CD4-positive, alpha-beta memory T cell (primary cell): ENCODE measurements at places on chromosomes 3 and 15. TPM values are rescaled to one million over a fixed set of nuclear protein-coding genes. Genes with fewer than 3 reads are reported as not detected.

C3orf22 gene
- not detected for polyA plus RNA-seq

KLHL40 gene
- not detected for polyA plus RNA-seq

TMEM108 gene
- not detected for polyA plus RNA-seq

CHRFAM7A gene
- not detected for polyA plus RNA-seq

DNA sequence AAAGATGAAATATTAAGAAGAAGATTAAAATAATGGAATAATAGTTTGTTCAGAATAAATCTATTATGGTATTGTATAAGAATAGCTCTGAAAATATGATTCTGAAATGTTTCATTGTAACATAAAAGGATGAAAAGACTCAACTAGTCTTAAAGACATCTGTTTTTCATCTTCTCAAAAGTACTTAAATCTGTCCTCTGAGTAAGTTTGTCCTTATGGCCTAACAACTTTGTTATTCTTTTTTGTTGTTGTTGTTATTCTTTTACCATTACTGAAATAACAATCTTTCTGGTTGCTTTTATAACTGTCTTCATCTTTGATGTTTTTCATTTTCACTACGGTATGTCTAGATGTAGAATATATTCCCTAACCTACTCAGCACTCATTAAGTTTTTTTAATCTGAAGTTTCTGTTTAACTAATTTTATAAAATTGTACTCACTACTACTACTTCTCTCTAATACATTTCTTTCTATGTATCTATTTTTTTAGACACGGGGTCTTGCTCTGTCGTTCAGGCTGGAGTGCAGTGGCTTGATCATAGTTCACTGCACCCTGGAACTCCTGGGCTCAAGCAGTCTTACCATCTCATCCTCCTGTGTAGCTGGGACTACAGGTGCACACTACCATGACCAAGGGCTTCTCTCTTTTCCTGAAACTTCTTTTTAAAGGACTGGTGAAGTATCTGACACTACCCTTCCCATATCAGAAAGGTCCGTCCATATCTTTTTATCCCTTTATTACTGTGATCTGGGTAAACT is 240.7 kb downstream of the PCCB start:
- no peaks in the 10 kb centered on the region for H3K36me3 ChIP-seq
- H3K4me1 ChIP-seq = no peaks in the 10 kb centered on the region
- no peak overlapping the region for H3K4me3 ChIP-seq
- DNase-seq = no peak

DNA sequence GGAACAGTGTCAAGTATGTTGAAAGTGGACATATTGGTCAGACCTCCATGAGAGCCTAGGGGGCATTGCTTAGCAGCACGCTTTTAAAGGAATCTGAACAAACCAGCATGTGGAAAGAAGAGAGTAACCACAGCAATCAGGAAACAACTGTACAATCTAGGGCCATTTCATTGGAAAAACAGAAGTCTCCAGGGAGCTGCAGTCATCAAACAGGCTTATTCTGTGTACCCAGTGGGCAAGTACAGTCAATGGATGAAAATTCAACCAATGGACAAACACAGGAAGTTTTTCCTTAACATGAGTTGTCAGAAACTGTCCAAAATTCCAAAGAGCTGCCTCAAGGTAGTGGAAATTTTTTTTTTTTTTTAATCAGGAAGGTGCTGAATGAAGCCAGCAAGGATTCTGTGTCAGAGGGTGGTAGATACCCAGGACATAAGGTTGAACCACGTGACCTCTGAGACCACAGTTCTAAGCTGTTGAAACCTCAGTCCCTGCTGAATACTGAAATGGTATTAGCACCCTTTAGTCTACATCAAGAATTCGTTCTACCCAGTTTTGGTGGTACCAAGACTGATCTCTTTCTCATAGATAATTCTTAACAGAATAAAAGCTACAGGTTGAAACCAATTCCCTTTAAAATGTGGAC is 4.4 kb upstream of the DLG1 start:
- DNase-seq = no peak
- peaks cover 3% of the 10 kb centered on the region for H3K27me3 ChIP-seq
- H3K4me3 ChIP-seq = no peak overlapping the region
- H3K4me1 ChIP-seq = peaks cover 12% of the 10 kb centered on the region
- H3K36me3 ChIP-seq = no peaks in the 10 kb centered on the region

GRCh38 chr3:137948400-137949072 is 61.4 kb upstream of the CLDN18 start:
- H3K27ac ChIP-seq = no peak overlapping the region
- H3K27me3 ChIP-seq = no peaks in the 10 kb centered on the region
- no peaks in the 10 kb centered on the region for H3K4me1 ChIP-seq

GRCh38 chr3:194244167-194244566 is 107.0 kb downstream of the CPN2 start:
- H3K36me3 ChIP-seq = no peaks in the 10 kb centered on the region
- no peak overlapping the region for H3K4me3 ChIP-seq
- no peaks in the 10 kb centered on the region for H3K4me1 ChIP-seq
- DNase-seq = no peak
- no peaks in the 10 kb centered on the region for H3K27me3 ChIP-seq

- no peaks in the 10 kb centered on the region for H3K27me3 ChIP-seq
- DNase-seq = no peak
- H3K36me3 ChIP-seq = no peaks in the 10 kb centered on the region
- H3K4me1 ChIP-seq = no peaks in the 10 kb centered on the region
Observed at GRCh38 chr3:168431491-168431890, 335.8 kb upstream of the GOLIM4 start.

GRCh38 chr15:70210528-70210927 is 112.8 kb upstream of the TLE3 start:
- DNase-seq = no peak
- H3K4me1 ChIP-seq = no peaks in the 10 kb centered on the region
- no peaks in the 10 kb centered on the region for H3K36me3 ChIP-seq
- H3K27ac ChIP-seq = no peak overlapping the region

- H3K36me3 ChIP-seq = no peaks in the 10 kb centered on the region
- H3K27me3 ChIP-seq = no peaks in the 10 kb centered on the region
- H3K4me3 ChIP-seq = peak within 1 kb of the TSS; percentile 90
- H3K27ac ChIP-seq = peak within 1 kb of the TSS; percentile 96
- peaks cover 48% of the 10 kb centered on the region for H3K4me1 ChIP-seq
Observed at GRCh38 chr3:56683122-56683817, at the start of gene TASOR. TSS of gene TASOR (minus strand) at chr3:56683265. CDS start at chr3:56683006, 259 bp downstream.

DNA sequence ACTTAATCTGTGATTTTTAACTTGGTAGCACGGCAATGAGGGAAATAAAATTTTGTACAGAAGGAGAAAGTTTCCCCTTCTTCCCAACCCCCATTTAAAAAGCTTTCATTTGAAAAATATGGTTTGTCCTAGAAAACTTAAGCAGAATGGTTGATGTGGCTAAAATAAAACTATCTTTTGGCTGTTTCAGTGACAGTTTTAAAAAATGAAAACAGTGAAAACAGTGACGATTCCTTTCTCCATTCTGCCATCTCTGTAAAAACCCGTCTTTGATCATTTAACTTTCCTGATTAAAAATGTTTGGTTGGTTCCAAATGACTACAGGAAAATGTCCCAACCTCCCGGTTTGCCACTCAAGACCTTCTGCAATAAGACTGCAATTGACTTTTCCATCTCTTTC is 160.7 kb downstream of the EBLN2 start:
- no peaks in the 10 kb centered on the region for H3K36me3 ChIP-seq
- H3K4me1 ChIP-seq = no peaks in the 10 kb centered on the region
- H3K27me3 ChIP-seq = no peaks in the 10 kb centered on the region
- no peak for DNase-seq
